ENCODE measurements at places on chromosomes 12 and 14.

DNA sequence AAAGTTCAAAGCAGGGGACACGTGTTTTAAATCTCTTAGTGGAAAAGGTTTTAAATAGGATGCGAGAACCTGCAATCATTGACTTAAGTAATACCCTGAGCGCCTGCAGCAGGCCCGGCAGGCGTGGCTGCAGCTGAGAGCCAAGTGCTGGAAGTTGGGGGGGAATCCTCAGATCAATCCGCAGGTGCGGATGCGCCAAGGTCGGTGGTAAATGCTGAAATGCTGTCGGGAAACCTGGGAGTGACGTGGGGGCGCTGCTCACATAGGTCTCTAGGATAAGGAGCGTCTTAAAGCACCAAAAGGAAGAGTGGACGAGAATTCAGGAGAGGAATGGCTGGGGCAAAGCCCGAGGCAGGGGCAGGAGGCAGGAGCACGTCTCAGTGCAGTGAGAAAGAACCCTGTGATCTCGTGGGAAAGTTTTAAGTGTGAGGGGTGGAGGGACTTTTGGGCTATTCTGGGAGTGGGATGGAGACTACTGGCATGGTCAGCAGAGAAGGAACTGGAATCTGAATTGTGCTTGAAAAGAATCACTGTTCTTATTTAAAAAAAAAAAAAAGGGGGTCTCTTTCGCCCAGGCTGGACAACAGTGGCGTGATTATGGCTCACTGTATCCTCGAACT lies 883 bp upstream of the CDCA4 start:
- DNase-seq, result peak; percentile 53

DNA sequence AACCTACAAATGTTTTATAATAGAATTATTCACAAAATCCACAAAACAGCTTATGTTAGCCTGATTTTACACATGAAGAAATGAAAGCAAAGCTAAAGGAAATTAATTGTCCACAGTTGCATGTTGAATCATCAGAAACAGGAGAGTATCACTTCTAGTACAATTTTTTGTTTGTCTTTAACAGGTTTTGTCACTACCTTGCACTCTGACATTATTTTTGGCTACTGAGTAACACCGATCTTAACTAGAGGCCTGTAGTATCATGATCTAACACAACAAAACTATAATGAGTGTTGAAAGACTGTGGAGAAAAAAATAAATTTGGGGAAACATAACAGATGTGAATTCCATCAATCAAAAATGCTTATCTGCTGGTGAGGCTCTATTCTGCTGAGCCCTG lies 60.1 kb downstream of the TAOK3 start:
- DNase-seq, result no peak

GRCh38 chr12:131908092-131909080 lies 14.0 kb downstream of the ULK1 start:
- DNase-seq, result no peak

DNA sequence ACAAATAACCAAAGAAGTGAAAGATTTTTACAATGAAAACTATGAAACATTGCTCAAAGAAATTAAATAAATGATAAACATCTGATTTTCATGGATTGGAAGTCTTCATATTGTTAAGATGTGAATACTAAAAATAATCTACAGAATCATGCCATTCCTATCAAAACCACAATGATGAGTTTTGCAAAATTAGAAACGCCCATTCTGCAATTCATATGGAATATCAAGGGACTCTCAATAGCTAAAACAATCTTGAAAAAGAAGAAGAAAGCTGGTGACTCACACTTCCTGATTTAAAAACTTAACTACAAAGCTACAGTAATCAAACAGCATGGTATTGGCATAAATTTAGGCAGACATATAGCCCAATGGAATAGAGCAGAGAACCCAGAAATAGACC lies 40.2 kb upstream of the CCT2 start:
- no peak for DNase-seq

GRCh38 chr12:28130625-28131598 lies 59.3 kb upstream of the CCDC91 start:
- no peak for DNase-seq

DNA sequence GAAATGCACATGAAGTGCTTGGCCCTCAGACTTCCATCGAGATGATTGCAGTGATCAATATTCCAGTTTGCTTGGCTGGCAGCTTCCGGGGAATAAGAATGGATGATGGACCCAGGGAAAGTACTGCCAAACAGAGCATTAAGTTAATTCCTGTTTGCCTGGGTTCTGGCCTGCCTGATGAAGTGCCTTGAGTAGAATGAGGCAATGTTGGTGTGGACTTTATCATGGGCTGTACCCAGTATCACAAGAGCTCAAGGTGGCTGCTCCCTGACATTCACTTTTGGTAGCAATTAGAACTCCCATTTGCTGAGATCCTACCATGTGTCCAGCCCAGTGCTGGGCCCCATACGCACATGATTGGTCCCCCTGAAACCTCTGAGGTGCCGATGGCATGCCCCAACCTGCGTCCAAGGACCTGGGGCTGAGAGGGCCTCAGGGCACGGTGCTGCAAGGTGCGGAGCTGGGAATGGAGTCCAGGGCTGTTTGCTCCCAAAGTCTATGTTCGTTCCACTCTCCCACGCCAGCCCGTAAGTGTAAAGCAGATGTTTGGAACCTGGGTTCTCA lies 80.7 kb downstream of the SLC25A47 start:
- no peak for DNase-seq

Data from activated naive CD8-positive, alpha-beta T cell treated with anti-CD3 and anti-CD28 coated beads, Interleukin-2, amount 50 U/mL, for 24 hours (primary cell).